Liver (tissue), 10 donors: ENCODE measurements at places on chromosomes 12 and 14. TPM values are rescaled to one million over a fixed set of nuclear protein-coding genes. Genes with fewer than 3 reads are reported as not detected.

Gene NRL
- polyA plus RNA-seq, result 2.9 TPM

Gene RNASE7
- polyA plus RNA-seq, result 0.12 TPM

Gene ST8SIA1
- polyA plus RNA-seq, result not detected

Gene VWF
- 4.6 TPM for polyA plus RNA-seq

Gene STK38L
- 2.8 TPM for polyA plus RNA-seq

Gene IL31
- not detected for polyA plus RNA-seq

Gene PGF
- polyA plus RNA-seq, result 0.90 TPM

Gene RABGGTA
- polyA plus RNA-seq, result 11.7 TPM

Gene FAR2
- 0.81 TPM for polyA plus RNA-seq

Gene IL23A
- 0.14 TPM for polyA plus RNA-seq

DNA sequence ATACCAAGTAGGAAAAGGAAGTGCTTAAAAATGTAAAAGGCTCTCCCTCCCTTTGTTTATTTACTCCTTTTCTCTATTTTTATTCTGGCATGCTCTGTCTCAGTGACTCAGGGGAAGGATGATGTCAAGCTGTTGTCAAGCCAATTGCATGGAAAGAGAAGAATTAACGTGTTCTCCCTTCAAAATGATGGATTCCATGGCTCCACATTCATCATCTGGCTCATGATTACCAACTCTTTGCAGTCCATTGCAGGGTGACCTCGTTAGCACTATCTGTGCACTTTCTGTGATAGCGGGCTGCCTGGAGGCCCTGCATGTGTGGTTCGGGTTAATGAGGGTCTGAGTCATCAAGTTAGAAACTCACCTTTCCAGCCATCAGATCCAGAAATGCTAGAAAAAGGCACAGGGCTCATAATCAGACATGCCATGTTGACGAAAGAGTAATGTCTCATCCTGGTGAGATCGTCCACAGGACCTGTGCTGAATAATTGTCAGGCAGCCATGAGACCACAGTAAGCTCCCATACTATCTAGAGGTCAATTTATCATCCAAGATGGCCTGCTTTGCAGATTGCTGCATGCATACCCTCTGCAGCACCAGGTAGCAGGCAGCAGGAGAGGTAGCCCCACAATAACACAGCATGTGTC is 79.2 kb upstream of the BTG1 start:
- H3K27me3 ChIP-seq, result no peaks in the 10 kb centered on the region
- H3K36me3 ChIP-seq, result no peaks in the 10 kb centered on the region
- H3K4me3 ChIP-seq, result no peak overlapping the region
- peaks cover 12% of the 10 kb centered on the region for H3K4me1 ChIP-seq
- no peak for DNase-seq

DNA sequence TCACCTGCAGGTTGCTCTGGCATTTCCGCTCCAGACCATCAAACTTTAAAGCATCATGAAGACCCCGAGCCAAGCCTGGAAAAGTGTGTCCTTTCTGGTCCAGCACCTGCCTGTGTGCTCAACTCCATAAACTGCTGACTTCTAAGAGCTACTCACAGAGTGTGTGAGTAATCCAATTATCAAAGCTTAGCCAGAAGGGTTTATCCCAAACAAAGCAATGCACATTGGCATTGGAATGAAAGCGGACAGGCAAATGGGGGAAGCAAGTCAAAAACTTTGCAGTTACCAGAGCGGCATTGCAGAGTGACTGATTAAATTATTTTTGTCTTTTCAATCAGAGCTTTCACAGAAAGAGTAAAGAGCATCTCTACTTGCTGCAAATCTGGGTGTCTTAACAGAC is 1262.4 kb upstream of the SEL1L start:
- H3K4me3 ChIP-seq, result no peak overlapping the region
- H3K36me3 ChIP-seq, result no peaks in the 10 kb centered on the region
- H3K27me3 ChIP-seq, result peaks cover under 1% of the 10 kb centered on the region
- no peak for DNase-seq

GRCh38 chr12:98317939-98318899 is 197.2 kb upstream of the TMPO start:
- no peaks in the 10 kb centered on the region for H3K36me3 ChIP-seq
- no peaks in the 10 kb centered on the region for H3K4me1 ChIP-seq
- H3K27me3 ChIP-seq, result no peaks in the 10 kb centered on the region
- H3K27ac ChIP-seq, result no peak overlapping the region

DNA sequence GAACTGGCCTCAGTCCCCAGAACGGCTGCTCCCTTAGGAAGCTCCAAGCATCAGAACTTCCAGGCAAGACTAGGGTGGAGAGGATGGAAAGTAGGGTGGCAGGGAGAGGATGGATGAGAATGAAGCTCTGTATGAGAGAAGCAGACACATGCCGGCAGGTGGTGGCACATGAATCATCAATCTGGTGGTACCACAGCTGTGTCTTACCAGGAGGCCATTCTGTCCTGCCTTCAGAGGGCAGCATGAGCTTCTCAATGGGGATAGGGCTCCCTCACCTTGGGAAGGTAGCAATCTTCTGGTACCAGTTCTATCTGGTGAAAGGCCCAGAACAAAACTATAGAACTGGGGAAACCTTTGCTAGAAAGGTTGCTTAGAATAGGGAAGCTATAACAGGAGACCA is 55.4 kb upstream of the PYGL start:
- H3K27me3 ChIP-seq, result no peaks in the 10 kb centered on the region
- no peak overlapping the region for H3K4me3 ChIP-seq
- H3K36me3 ChIP-seq, result no peaks in the 10 kb centered on the region
- no peak overlapping the region for H3K27ac ChIP-seq

GRCh38 chr14:38786921-38787320 is 316.1 kb downstream of the SEC23A start:
- no peak overlapping the region for H3K27ac ChIP-seq
- H3K27me3 ChIP-seq, result no peaks in the 10 kb centered on the region
- no peaks in the 10 kb centered on the region for H3K4me1 ChIP-seq
- H3K36me3 ChIP-seq, result no peaks in the 10 kb centered on the region
- no peak for DNase-seq
- H3K4me3 ChIP-seq, result no peak overlapping the region

- DNase-seq, result no peak
- no peak overlapping the region for H3K27ac ChIP-seq
Measured at GRCh38 chr14:31578266-31578665, 17.1 kb downstream of the NUBPL start.

GRCh38 chr12:46105735-46106134 is 115.4 kb upstream of the SCAF11 start:
- no peak overlapping the region for H3K4me3 ChIP-seq
- no peaks in the 10 kb centered on the region for H3K4me1 ChIP-seq

- H3K27me3 ChIP-seq, result no peaks in the 10 kb centered on the region
- no peaks in the 10 kb centered on the region for H3K4me1 ChIP-seq
- H3K27ac ChIP-seq, result no peak overlapping the region
- DNase-seq, result no peak
- H3K4me3 ChIP-seq, result no peak overlapping the region
Measured at GRCh38 chr14:28142400-28143015, 624.1 kb upstream of the FOXG1 start.

- no peak for DNase-seq
- H3K36me3 ChIP-seq, result no peaks in the 10 kb centered on the region
- H3K27ac ChIP-seq, result no peak overlapping the region
- no peaks in the 10 kb centered on the region for H3K27me3 ChIP-seq
Measured at GRCh38 chr12:47910981-47911380, 6.2 kb upstream of the VDR start.

DNA sequence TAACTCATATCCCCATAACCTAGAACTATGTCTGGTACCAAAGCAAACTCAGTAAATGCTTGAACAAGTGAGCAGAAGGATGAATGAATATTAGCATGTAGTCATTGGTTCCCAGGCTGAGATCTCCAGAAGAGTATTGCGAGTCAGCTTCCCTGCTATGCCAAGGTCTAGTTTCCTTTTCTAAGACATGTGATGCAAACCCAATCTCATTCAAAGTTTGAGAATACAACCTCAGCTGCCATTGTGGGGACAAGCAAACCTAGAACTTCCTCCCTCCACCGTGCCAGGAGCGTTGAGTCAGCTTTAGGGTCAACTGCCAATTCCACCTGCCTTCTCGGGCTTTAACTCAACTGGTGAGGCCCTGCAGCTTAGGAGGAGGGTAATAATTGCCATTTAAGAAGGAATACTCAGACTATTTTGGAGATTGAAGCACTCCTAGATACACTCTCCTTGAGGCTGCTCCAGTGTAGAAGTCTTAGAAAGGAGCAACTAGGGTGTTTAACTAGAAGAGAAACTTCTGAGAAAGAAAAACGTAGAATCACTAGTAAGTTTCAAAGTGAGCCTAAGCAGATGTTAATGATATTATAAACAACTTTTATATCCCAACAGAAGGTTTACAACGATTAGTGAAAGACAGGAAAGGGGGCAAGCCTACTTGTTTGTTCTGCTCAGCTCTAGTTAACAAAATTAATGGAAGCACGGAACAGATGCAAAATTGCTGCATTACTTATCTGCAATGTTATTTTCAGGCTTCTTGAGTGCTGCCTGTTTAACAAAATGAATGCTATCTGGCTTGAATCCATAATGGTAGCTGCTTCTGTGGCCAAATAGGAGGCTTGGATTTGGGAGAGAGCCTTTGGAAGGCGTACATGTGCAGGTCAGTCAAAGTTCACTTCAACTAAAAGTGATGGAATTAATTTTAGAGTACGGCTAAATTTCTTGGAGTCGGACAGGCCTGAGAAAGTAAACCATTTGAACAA is 96.9 kb downstream of the HELB start:
- no peak overlapping the region for H3K27ac ChIP-seq
- no peak overlapping the region for H3K4me3 ChIP-seq
- no peaks in the 10 kb centered on the region for H3K4me1 ChIP-seq
- DNase-seq, result no peak

- H3K36me3 ChIP-seq, result no peaks in the 10 kb centered on the region
- peaks cover 12% of the 10 kb centered on the region for H3K4me1 ChIP-seq
Measured at GRCh38 chr12:46124132-46124847, 133.9 kb upstream of the SCAF11 start.

GRCh38 chr12:130707571-130707891 is 8.6 kb downstream of the RIMBP2 start:
- H3K27ac ChIP-seq, result no peak overlapping the region
- no peaks in the 10 kb centered on the region for H3K36me3 ChIP-seq
- peaks cover 6% of the 10 kb centered on the region for H3K27me3 ChIP-seq
- no peak overlapping the region for H3K4me3 ChIP-seq
- no peak for DNase-seq

DNA sequence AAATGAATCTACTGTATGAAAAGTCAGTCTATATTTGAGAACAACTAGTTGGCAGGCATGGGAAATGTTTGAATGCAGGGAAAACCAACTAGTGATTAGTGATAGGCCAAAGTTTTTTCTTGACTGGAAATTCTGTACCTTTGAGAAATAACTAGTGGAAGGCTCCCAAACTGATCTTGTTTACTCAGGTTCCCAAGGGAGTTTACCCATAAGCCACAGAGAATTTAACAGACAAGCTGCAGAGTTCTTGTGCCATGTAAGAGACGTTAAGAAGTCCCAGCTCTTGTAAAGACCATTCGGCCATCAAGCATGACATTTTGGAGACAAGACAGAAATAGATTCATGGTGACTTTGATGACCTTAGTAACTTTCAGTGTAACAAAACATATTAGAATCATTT is 1882.8 kb upstream of the SEL1L start:
- no peak for DNase-seq
- no peak overlapping the region for H3K27ac ChIP-seq
- H3K36me3 ChIP-seq, result no peaks in the 10 kb centered on the region
- no peaks in the 10 kb centered on the region for H3K4me1 ChIP-seq

GRCh38 chr12:88921890-88922532 is 341.7 kb upstream of the KITLG start:
- no peak overlapping the region for H3K27ac ChIP-seq
- H3K4me3 ChIP-seq, result no peak overlapping the region
- H3K4me1 ChIP-seq, result no peaks in the 10 kb centered on the region
- H3K27me3 ChIP-seq, result no peaks in the 10 kb centered on the region
- H3K36me3 ChIP-seq, result no peaks in the 10 kb centered on the region
- DNase-seq, result no peak

DNA sequence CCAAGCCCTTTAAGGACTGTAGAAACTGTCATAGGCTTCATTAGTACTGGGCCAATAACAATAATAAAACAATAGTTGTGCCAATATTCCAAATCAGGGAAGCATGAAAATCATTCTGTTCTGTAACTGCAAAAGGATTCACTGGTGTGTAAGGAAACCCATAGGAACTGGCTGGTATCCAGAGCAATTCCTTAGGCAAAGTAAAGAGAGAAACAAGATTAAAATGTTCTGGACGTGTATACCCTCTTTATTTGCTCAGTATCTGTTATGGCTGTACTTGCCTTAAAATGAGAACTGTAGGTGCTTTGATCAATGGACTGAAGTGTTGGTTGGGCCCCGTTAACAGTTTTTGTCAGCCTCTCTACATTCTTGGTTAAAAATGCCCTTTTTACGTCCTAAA is 72.4 kb upstream of the STAC3 start:
- no peaks in the 10 kb centered on the region for H3K27me3 ChIP-seq
- H3K4me1 ChIP-seq, result no peaks in the 10 kb centered on the region
- no peak overlapping the region for H3K27ac ChIP-seq
- DNase-seq, result no peak
- H3K4me3 ChIP-seq, result no peak overlapping the region

DNA sequence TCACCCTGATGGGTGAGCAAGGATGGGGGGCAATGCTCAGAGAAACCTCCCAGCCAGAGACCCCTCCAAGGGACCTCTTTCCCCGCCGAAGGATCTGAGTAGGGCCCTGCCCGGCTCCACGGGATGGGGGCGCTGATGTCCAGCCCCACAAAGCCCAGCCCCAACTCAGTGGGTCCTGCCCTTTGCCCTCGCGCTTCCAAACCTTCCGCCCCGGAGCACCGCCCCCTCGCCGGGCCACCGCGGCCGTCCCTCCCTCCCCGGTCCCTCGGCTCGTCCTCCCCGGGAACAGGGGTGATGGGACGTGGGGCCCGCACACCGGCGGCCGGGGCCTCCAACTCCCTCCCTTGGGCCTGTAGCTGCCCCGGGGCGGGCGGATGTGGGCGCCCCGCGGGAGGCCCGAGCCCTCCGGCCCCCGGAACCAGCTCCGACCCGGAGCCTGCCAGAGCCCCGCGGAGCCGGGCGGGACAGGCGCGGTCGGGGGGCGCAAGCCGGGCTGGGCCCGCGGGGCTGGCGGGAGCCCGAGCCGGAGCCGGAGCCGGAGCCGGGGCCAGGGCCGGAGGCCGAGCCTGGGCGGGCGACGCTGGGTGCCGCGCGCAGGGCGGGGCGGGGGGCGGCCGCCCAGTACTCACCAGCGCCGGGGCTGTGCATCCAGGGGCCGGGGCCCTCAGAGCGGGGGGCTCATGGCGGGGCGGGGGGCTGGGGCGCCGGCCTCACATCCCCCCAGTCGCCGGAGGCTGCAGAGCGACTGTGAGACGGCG is 386 bp downstream of the HDAC7 start:
- no peaks in the 10 kb centered on the region for H3K36me3 ChIP-seq
- DNase-seq, result no peak

GRCh38 chr14:75128596-75128990 is 1.7 kb upstream of the NEK9 start:
- H3K27me3 ChIP-seq, result no peaks in the 10 kb centered on the region
- no peak overlapping the region for H3K4me3 ChIP-seq
- no peak for DNase-seq
- no peak overlapping the region for H3K27ac ChIP-seq

DNA sequence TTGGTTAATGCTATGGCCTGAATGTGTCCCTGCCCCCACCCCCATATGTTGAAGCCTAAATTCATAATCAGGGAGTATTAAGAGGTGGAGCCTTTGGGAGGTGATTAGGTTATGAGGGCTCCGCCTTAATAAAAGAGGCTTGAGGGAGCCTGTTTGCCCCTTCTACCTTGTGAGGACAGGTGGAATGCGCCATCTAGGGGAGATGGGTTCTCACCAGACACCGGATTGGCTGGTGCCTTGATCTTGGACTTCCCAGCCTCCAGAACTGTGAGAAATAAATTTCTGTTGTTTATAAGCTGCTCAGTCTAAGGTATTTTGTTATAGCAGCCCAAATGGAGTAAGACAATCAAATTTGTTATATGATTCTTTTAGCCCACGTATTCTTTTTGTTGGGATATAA is 148.3 kb downstream of the PTCSC3 start:
- H3K4me1 ChIP-seq, result peaks cover 3% of the 10 kb centered on the region
- no peak overlapping the region for H3K27ac ChIP-seq
- H3K4me3 ChIP-seq, result no peak overlapping the region
- no peaks in the 10 kb centered on the region for H3K36me3 ChIP-seq
- DNase-seq, result no peak
- no peaks in the 10 kb centered on the region for H3K27me3 ChIP-seq
